ENCODE measurements at places on chromosomes 3 and 15.

DNA sequence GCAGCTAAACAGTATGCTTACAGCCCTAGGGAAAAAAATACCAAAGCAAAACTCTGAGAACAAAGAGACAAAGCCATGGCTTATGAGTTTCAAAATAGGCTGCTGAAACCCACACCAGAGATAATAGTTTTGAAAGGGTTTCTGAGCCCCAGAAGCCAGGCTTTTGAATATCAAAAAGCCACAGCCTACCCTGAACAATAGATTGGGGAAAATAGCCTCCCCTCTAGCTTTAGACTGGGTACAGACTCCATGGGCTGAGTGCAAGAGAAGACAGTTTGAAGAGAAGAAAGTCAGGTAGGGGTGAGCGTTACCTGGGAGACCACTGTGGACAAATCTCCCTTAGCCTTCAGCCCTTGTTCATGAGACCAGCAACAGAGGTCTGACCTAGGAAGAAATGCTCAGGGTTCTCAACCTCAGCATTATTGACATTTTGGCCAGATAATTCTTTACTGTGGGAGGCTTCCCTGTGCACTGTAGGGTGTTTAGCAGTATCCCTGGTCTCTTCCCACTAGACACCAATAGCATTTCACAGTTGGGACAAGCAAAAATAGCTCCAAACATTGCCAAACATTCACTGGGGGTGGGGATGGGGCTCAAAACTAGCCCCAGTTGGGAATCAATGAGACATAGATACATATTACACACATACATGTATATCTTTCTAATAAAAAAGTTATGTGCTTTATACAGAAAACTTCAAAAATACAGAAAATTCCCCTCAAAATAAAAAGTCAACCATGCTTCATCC, 11.6 kb upstream of the TAFA4 start:
- no peak for DNase-seq

DNA sequence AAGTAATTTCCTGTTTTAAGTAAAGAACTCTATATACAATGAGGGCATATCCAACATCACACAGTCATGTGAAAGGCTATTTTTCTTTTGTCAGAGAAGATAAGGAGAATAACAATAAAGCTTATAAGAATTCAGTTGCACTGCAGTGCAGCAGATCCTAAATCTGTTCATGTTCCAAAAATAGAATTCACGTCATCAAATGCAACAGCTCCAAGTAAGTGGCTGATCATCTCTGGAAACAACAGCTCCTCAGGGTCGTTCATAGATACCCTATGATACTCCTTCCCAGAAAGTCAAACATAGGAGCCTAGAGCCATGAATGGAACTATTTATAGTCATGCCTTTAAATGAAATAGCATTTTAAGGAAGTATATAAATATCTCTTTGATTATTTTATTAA, 100.2 kb downstream of the FMN1 start:
- no peak for DNase-seq

GRCh38 chr3:153702106-153702505, 419.1 kb upstream of the ARHGEF26 start:
- DNase-seq = no peak

- DNase-seq = no peak
These were observed 34.3 kb downstream of the STT3B start for GRCh38 chr3:31567036-31567435.

DNA sequence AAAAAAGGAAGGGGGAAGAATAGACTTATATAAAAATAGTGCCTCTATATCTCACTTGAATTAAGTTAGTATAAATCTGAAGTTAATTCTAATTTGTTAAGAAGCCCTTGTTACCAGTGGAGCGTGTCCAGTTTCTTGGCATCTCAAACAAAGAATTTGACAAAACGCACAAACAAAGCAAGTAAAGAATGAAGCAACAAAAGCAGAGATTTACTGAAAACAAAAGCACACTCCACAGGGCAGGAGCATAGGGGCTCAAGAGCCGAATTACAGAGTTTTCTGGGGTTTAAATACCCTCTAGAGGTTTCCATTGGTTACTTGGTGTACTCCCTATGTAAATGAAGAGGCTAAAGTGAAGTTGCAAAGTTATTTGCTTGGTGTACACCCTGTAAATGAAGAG, 34.0 kb upstream of the GK5 start:
- no peak for DNase-seq

GRCh38 chr3:131803113-131803512, 231.7 kb downstream of the CPNE4 start:
- no peak for DNase-seq

DNA sequence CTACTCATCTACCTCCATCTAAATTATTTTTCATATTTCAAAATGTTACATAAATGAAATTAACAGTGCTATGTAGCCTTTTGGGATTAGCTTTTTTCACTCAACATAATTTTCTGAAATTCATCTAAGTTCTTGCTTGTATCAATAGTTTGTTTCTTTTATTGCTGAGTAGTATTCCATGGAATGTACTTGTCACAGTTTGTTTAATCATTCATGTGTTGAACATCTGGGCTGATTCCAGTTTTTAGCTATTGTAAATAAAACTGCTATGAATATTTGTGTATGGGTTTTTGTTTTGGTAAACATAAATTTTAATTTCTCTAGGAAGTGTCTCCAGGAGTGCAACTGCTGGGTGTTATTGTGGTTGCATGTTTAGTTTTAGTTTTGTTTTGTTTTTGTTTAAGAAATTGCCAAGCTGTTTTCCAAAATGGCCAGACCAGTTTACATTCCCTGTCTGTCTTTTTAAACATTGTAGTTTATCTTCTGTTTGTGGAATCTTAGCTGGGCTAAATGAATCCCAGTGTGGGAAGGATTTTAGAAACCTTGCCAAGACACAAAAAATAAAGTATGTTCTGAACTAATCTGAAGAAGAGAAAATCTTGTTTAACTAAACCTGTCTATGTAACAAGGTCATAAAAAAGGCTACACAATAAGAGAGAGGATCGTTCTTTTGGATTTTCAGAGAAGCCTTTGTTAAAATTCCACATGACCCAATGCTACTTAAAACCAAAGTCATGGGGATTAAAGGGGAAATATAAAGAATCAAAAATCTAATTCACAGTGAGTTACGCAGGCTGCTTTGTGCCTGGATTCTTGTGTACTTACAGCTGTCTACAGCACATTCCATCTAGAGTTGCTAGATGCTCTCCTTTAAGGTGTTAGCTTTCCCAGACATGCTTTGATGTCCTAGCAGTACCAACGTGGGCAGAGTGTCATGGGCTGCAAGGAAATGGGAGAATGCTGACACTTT, 129.2 kb upstream of the SUCLG2 start:
- DNase-seq = no peak

GRCh38 chr3:185046164-185046515, 106.7 kb downstream of the C3orf70 start:
- DNase-seq = no peak

- DNase-seq = no peak
These were observed 21.3 kb downstream of the NPAP1 start for GRCh38 chr15:24696842-24697241.

DNA sequence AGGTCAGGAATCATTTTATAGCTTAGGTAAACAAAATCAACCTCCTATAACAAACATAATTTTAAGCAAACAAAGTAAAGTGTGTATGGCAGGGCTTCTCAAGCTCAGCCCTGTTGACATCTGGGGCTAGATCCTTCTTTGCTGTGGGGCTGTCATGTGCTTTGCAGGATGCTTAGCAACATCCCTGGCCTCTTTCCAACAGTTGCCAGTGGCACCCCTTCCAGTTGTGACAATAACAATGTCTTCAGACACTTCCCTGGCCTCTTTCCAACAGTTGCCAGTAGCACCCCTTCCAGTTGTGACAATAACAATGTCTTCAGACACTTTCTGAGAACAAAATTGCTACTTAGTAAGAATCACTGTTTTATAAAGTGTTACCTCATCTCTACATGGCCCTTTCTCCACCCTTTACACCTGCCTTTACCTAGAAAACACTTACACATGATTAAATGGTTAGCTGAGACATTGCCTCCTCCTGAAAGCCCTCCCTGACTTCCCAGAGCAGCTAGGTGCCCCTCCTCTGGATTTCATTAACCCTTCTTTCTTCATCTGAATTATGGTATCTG, 194.0 kb upstream of the LMCD1 start:
- no peak for DNase-seq

GRCh38 chr3:170572665-170573253, 13.1 kb downstream of the SLC7A14 start:
- DNase-seq = no peak

- no peak for DNase-seq
These were observed 133.3 kb downstream of the MYLK start for GRCh38 chr3:123750659-123751420.

DNA sequence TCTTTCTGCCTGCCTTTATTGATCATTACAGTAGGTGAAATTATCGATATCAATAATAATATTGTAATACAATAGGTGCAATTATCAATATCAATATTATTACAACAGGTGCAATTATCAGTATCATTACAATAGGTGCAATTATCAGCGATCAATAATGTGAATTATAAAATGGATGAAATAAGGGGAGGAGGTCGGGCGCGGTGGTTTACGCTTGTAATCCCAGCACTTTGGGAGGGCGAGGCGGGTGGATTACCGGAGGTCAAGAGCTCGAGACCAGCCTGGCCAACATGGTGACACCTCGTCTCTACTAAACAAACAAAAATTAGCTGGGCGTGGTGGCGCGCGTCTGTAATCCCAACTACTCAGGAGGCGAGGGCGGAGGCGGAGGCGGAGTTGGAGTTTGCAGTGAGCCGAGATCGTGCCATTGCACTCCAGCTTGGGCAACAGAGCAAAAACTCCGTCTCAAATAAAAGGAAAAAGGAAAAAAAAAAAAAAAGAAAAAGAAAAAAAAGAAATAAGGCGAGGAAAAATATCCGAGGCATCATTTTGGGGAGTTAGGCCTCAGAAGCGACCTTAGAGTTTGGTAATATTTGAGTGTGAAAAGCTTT, 611 bp upstream of the BNIP2 start:
- DNase-seq = peak; percentile 62

- no peak for DNase-seq
These were observed 73.8 kb downstream of the FLNB start for GRCh38 chr3:58082047-58082446.

DNA sequence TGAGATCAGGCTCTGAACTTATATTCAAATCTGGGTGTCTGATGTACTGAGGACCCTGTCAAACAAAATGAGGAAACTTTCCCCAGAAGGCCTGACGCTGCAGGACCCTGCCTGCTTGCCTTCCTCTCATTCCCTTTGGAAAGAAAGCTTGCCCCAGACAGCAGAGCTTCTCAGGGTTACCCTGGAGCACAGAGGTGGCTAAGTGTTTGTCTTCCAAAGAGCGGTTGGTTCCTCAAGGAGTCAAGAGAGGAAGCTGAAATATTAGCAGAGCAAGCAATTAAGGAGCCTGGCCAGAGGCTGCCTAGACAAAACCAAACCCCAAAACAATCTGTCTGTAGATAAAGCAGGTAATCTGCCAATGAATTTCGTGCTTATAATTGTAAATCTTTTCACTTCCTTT, 175.3 kb downstream of the NR1D2 start:
- no peak for DNase-seq

GRCh38 chr3:4850928-4851265, 128.3 kb upstream of the BHLHE40 start:
- no peak for DNase-seq

DNA sequence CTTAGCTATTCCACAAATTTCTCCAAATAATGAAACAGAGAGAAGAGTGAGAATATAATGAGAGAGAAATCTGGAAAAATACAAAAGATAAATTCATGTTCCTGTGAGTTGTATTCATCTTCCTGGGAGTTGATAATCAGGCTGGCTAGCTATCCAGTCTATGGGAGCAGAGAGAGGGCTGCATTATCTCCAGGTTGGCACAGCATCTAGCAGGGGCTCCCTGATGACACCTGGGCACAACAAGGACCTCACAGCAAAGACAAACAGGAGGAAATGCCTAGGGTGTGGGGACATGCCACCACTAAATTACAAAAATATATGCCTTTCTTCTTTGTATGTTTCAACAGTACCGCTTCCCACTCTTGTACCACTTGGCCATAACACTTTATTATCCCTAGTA, 1.9 kb downstream of the EHD4 start:
- no peak for DNase-seq

- no peak for DNase-seq
These were observed 35.1 kb downstream of the POC1A start for GRCh38 chr3:52119099-52119498.

GRCh38 chr3:22981166-22981565, 222.0 kb upstream of the UBE2E2 start:
- DNase-seq = no peak

GRCh38 chr3:123783050-123783689, 101.0 kb downstream of the MYLK start:
- DNase-seq = no peak

Measured in nephron progenitor cell (in vitro differentiated cells).